ENCODE measurements at places on chromosomes 3 and 15.

- DNase-seq = peak; percentile 7
Observed at GRCh38 chr3:30084971-30085403, 521.4 kb upstream of the TGFBR2 start.

DNA sequence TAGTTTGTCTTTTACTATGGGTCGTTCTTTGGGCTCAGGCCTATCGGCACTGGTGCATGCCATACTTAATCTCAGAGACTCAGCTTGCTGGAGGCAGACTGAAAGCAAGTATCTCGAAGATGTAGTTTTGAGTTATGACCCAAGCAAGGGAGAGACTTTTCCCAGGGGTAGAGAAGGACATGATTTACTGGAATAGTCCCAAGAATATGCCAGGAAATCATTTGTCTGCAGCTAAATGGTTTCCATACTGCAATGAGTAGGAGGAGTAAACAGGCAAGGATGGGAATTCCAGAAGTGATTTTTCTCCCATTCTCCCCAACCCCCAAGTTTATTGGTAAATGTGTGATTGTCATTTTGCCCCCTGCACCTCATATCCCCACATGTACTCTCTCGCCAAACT is 35.4 kb upstream of the LACTB start:
- DNase-seq = no peak

GRCh38 chr15:93246266-93247242 is 157.5 kb upstream of the RGMA start:
- DNase-seq = no peak

GRCh38 chr3:101633186-101633585 is 43.7 kb downstream of the ZBTB11 start:
- no peak for DNase-seq

- no peak for DNase-seq
Observed at GRCh38 chr3:132616780-132617179, 19.7 kb downstream of the ACKR4 start.

DNA sequence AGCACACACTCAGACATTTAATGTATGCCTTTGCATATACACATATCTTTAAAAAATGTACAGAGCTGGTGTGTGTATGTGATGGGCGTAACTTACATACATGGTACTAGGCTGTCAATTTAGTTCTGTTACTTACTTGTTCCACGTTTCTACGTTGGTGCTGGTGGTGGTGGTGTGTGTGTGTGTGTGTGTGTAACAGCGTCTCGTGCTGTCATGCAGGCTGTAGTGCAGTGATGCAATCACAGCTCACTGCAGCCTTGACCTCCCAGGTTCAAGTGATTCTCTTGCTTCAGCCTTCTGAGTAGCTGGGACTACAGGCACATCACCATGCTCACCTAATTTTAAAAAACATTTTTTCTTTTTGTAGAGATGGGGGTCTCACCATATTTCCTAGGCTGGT is 64.2 kb downstream of the ISG20 start:
- no peak for DNase-seq

DNA sequence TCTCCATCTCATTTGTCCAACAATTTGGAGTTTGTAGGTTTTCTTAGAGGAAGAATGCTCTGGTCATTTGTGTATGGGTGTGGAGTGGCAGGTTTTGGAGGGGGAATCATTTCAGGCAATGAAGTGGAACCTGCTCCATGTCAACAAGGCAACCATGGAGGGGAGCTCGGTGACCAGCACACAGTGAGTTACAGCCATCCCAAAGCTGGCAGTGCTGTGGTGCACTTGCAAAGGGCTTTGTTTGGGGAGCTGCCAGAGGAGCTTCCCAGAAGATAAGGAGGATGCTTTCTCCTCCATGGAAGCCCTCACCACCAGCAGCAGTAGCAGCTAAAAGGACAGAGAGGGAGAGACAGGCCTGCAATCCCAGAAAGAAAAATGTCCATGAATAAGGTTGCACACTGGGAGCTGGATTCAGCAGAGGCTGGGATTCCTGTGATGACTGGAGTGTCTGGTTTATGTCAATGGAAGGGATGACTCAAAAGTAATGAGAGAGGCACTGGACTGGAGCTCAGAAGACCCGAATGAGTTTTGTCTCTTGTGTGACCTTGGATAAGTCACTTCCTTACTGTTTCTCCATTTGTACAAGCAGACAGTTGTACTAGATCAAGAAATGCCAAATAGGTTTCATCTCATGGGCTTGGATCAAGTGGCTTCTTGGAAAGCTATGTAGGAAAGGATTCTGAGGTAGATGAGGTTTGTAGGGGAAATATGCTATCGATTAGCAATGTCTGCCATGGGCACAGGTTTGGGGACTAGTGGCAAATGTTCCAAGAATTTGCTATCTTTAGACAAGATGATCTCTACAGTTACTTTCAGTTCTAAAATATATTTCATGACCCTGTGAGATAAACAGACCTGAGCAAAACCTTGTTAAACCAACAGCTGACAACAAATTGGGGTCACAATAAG is 27.2 kb upstream of the UBE2Q2 start:
- no peak for DNase-seq

DNA sequence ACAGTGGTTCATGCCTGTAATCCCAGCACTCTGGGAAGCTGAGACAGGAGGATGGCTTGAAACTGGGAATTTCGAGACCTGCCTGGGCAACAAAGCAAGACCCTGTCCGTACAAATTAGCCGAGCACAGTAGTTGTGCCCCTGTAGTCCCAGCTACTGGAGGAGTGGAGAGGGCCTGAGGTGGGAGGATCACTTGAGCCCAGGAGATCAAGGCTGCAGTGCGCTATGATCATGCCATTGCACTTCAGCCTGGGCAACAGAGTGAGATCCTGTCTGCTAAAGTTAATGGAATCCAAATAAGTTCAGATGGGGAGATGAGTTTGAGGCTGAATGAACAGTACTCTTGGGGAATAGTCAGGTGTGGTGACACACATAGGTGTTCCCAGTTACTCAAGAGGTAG is 14.4 kb downstream of the TRIM71 start:
- no peak for DNase-seq

DNA sequence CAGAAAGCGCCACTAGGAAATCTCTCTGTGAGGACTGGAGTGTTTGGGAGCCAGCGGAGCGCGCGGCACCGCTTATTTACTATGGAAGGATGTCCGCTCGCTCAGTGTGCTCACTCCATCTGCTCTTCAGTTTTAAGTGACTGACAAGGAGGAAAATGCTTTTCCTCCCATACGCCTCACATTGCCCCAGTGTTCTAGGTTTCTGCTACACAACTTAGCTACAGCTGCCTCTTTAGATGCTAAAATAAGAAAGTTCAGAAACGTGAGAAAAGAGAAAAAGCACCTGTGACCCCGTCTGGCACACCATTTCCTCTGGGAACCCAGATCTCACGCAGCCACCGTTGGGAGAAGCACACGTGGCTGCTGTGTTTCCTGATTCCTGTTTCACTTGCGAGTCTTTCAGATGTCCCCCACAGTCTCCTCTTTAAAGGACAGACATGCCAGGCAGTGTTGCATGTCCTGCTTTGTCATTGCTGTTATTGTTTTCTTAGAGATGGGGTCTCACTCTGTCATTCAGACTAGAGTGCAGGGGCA is 11.7 kb upstream of the MUSTN1 start:
- no peak for DNase-seq

GRCh38 chr3:11230125-11230524 is 42.1 kb upstream of the ATG7 start:
- DNase-seq = no peak

DNA sequence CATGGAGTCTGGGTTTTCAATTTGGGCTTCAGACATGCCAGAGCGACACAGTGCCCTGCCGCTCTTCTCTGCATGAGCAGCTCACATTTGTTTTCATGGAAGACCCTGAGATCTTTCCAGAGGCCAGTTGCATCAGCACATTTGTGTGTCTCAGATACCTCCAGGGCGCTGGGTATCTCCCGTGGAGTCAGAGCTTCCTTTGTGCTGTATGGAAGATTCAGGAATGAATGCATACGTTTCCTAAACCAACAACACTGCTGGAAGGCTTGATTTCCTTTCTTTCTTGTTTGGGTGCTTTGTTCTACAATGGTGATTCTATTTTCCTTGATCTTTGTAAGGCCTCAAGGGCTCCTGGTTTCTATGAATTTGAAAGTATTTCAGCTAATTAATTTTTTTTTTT is 106.5 kb downstream of the CACNA2D3 start:
- DNase-seq = no peak

DNA sequence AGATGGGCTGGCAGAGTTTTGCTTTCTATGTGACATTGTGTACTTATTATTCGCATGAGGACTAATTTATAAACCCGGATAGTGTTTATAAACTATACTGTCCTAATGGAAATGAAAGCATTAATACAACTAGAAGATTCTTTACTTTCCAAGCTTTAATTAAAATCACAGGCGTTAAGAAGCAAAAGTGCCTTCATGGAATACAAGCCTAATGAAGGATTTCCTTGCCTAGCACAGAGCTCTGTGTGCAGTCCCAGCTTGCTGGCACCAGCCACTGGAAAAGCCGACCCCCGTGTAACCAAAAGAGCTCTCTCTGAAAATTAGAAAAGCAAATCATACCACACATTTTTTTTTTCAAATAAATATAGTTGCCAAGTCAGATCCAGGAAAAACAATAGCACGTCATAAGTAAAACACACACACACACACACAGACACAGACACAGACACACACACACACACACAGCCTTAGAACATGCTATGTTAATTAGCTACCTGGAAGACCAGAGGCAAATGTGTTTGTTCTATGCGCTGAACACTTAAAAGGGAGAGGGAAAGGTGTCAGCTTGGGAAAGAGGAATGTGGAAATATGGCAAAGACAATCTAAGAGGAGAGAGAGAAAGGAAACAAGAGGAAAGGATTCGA is 1084.2 kb downstream of the TUSC7 start:
- DNase-seq = no peak

DNA sequence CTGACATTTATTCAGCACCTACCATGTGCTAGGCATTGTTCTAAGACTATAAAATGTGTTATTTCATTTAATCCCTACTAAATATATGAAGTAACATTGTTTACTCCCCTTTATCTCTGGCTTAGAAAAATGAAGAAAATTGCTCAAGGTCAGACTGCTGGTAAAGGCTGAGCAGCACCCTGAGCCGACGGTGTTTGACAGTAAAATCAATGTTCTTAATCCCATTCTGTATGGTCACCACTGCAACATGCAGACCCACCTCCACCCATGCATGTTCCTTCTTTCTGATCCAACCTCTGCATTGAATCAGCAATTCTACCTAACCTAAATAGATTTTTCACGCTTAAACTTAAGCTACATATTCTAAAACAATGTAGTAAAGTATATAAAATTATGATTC is 216.5 kb downstream of the ZBBX start:
- DNase-seq = no peak

DNA sequence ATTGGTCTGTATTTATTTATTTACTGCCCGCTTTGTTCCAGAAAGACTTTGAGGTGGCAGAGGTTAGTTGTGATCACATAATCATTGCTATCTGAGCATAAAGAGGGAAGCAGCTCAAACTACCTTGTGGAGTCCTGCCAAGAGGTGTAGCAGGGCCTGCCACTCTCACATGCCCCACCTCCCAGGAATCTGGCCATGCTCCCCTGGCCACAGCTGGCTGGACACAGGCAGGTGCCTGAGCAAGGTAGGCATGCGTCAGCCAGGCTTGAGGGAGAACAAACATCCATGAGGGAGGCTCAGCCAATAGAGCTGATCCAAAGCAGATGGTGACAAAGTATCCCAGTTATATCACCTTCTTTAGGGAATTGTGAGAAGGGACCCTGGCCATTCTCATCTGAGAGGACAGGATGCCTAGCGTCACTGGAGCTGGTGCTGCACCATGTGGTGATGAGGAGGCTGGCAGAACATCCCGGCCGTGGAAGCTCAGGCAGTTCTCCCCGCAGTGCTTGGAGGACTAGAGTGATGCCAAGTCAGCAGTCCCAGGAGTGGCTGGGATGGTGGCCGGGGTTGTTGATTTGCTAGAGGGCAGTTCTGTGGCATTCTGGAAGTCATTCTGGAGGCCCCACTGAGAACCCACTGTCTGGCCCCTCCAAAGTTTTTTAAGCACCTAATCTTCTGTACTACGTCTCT is 6.8 kb upstream of the POLG start:
- DNase-seq = no peak

DNA sequence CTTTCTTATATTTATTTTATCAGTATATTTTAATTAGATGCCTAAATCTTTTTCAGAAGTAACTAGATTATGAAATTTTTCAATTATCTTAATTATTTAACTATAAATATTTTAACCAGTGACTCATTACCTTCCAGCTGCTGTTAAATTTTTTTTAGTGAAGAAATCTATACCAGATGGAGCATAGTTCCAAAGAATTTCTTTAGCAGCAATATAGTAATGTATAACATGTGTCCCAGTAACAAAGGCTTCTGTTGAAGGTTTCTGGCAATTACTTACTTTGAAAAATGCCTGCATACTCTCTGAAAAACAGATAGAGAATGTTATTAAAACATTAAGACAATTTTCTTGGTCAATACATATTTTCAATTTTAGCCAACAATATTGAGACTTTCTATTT is 45.1 kb upstream of the CP start:
- no peak for DNase-seq

DNA sequence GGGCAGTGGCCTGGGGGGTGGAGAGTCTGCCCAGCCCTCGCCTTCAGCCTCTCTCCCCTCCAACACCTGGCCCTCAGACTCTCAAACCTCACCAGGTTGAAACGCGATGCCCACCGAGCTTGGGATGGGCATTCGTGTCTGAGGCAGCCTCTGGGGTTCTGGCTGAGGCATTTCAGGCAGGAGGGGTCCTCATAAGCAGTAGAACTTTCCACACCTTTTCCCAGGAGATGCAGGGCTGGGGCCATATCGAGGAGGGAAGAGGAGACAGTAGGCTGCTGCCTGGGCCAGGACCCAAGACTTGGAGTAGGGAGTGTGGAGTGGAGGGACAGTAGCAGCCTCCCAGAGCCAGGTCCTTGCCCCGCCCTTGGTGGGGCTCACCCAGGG is 24.6 kb downstream of the ACAA1 start:
- DNase-seq = no peak

DNA sequence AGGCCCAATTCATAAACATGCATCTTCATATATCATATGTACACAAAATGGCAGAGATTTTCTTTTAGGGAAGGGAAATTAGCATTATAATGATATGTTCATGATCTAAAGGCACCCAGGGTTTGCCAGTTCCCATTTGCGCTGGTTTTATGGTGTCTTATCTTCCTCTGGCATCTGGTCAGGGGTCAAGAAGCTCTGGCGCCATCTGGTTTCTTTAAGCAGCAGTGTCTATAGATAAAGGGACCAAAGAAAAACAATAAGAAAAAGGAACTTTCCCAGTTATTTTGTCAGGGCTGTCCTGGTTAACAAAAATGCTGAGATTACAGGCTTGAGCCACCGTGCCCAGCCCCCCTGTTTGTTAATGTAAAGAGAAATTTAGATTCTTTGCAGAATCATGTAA is 3.3 kb upstream of the DCP1A start:
- no peak for DNase-seq

- DNase-seq = no peak
Observed at GRCh38 chr3:50617096-50617791, at the start of gene MAPKAPK3. Gene MAPKAPK3, plus strand, starts transcription at chr3:50617151. Its CDS starts 415 bp downstream, at chr3:50617566.

- no peak for DNase-seq
Observed at GRCh38 chr3:112333381-112334317, 693 bp downstream of the CD200 start.
